ENCODE measurements at places on chromosomes 13 and 19.

DNA sequence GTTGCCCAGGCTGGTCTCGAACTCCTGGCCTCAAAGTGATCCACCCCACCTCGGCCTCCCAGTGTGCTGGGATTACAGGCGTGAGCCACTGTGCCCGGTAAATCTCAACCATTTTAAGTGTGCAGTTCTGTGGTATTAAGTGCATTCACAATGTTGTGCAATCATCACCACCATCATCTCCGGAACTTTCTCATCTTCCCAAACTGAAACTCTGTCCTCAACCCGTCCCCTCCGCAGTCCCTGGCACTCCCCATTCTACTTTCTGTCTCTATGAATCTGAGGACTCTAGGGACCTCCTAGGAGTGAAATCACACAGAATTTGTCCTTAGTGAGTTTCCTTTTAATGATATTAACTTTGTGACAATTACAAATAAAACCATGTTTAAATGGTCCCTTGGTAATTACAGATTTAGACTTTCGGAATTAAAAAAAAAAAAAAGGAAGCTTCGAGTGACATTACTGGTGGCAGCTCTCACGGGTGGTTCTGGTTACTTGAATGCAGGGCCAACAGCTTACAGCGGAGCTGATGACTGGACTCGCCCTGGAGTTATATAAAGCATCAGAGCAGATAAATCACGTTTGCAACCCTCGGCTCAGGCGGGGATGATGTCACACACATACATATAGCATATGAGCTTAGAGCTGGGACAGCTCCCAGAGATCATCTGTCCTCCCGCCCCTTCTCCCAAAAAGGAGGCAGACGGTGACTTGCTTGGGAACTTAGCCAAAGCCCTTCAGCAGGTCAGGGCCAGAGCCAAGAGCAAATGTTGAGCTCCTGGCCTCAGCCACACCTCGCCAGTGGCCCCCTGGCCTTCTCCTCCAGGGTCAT lies 89.8 kb downstream of the ZNF557 start:
- DNase-seq, result no peak

DNA sequence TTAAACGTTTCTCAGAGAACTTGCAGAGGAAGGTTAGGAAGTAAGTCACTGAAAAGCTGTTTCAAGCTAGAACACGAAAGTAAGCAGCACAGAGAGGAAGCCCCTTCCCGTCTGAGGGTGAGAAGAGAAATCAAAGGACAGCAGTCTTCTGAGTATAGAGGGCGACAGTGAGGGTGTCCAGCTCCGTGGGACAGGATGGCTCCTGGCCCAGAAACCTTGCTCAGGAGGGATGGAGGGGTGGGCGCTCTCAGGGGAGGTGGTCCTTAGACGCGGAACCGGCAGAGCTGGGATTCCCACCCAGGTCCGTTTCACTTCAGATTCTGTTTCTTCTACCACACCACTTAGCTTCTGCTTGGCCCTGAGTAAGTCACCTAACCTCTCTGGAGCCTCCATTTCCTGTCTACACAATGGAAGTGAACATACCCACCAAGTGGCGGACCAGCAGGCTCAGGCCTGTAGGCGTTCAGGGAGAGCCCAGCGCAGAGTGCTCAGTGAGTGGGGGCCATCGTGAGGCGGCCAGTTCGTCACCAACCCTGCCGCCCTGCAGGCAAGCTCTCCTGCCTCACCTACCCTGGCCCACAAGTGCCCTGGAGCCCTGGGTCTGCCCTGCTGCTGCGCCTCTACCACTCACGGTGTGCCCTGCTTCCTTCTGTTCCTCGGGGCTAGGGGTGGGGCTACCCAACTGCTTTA lies 5.5 kb upstream of the RSPH6A start:
- DNase-seq, result no peak

DNA sequence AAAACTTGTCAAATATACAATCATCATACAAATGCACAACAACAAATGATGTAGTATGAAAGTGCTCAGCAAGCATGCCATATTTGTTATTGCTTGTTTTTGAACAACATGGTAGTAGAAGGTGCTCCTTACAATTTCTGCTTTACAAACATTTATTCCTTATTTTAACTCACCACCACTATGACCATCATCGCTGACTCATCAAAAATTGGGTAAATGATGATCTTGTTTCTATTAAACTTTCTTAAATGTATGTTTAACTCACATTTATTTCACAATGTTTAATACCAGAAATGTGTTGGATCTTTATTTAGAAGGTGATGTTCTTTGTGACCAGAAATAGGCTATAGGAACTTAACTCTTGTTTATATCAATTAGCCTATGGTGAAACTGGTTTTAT lies 45.5 kb downstream of the KCNRG start:
- no peak for DNase-seq

- DNase-seq, result no peak
These were observed 3.8 kb downstream of the YIPF2 start for GRCh38 chr19:10924597-10924996.

GRCh38 chr13:98539666-98540065 lies 37.2 kb downstream of the STK24 start:
- no peak for DNase-seq

DNA sequence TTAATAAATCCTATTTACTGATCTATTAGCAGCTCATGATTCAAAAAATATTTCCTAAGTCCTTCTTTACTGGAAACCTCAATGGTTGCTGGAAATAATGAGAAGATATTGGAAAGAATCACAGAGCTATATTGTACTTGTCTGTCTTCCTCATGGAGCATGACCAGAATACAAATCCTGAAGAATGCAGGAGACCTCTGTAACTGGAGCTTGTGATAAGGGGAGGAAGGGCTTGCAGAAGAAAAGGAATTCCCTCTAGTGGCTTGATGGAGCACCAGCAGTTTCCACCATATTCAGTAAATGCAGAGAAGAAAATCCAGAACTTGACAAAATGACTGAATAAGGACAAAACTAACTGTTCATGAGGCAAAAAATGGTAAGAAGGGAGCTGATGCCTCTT lies 1333.1 kb downstream of the EFNB2 start:
- no peak for DNase-seq

- DNase-seq, result no peak
These were observed 2.0 kb upstream of the ZIC2 start for GRCh38 chr13:99979453-99980200.

GRCh38 chr19:12864721-12865715 lies 16.2 kb downstream of the DNASE2 start:
- no peak for DNase-seq

DNA sequence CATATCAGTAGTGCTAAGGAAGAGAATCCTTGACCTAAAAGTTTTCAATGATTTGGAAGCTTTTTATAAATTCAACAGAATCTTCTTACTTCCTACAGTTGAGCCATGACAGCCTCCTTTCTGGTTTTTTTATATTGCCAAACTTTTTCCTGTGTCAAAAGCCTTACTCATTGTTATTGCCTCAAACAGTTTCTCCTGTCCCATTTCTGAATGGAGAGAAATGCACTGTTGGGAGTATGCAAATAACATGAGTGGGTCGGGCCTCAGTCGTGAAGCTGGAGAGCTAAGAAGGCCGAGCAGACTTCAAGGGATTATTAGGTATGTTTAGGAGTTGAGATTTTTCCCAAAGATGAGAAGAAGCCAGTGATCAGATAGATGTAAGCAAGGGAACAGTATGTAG lies 766.4 kb upstream of the KLHL1 start:
- no peak for DNase-seq

DNA sequence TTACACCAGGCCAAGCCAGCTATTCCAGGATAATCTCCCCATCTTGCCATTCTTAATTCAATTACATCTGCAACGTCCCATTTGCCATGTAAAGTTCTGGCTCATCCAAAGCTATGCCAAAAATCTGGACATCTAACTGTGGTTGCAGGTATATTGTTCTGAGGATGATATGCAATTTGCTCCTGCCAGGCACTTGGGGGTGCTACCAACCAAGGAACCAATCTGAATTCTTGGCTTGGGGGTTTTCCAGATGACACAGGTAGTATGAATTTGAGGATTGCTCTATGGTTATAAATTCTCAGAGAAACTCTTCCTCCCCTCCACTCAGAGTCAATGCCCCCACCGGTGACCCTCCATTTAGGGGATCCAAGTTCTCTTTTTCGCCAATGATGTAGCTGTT lies 33.0 kb downstream of the CRYL1 start:
- DNase-seq, result peak; percentile 27

DNA sequence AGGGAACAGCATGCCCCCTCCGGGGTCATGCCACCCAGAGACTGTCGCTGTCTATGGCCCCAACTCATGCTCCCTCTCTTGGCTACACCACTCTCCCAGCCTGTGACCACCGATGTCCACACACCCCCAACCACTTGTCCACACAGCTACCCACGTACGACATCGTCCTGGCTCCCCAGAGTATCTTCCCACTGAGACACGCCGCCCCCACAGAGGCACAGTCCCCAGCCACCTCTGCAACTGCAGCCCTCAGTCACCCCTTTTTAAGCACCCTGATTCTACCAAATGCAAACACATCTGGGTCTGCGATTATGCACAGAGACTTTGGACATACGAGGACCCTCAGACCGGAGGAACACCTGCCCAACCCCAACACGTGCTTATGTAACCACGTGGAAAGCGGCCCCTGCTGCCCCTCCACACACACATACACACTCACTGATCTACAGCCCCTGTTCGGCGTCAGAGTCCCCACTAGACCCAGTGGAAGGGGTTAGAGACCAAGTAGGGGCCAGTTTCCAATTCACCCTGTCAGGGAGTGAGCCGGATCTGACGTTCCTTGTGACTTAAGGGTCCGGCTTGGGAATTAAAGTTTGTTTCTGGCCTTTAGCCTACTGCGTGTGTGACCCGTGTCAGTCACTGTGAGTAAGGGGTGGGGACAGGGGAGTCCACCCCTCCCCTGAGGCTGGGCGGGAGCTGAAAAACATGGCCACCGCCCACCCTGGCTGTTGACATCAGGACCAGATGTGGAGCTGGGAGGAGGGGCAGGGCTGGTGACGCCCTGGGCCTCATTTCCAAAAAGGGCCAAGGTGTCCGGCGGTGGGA lies 11.9 kb upstream of the AXL start:
- DNase-seq, result no peak

GRCh38 chr19:11300811-11301120 lies 4.8 kb downstream of the TSPAN16 start:
- no peak for DNase-seq
